GM10248 (cell line): ENCODE measurements at places on chromosomes 5 and 9.

- no peak for DNase-seq
Measured at GRCh38 chr9:106287091-106287631, 575.8 kb upstream of the ZNF462 start.

GRCh38 chr5:136722086-136722485, 356.7 kb upstream of the TRPC7 start:
- DNase-seq, result no peak

DNA sequence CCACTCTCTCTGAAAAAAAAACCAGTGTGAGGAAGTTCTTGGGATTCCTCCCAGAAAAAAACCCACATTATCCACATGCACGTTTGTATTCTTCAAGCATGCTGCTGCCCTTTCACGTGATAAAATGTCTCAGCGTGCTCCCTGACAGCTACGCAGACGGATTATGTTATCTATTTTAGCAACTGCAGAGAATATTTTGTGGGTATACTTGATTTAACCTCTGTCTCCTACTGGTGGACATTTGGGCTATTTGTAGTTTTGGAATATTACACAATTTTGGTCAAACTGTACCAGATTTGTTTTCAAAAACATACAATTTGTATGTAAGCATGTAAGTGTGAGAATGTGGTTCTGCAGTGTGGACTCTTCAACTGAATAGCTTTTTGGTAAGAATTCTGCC, 10.7 kb downstream of the PRRC2B start:
- DNase-seq, result no peak

DNA sequence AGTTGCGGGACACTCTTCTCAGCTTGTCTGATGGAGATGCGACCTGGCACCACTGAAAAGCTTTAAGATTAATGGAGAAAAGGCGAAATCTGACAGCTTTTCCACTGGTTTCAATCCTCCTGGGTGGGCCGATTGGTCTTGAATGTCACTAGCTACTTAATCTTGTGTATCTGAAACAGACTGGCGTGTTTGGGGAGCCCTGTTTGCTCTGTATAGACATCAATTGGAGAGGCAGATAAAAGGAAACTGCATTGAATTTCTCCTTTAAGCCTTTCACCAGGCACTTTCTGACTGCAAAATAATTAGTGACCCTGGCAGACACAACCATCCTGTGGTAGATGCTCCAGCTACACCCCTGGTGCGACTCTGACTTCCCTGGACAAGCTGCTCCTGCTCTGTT, 224.2 kb downstream of the NDUFS4 start:
- DNase-seq, result no peak

DNA sequence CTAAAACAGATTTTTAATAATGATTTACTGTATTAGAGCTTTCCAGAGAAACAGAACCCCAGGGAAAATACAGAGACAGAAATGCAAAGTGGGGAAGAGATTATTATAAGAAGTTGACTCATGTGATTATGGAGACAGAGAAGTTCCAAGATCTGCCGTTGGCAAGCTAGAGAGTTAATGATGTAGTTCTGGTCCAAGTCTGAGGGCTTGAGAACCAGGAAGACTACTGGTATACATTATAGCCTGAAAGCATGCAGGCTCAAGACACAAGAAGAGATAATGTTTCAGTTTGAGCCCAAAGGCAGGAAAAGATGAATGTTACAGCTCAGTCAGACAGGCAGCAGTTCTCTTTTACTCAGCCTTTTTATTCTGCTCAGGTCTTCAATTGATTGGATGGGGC, 98.8 kb upstream of the NFIL3 start:
- no peak for DNase-seq

GRCh38 chr9:114132550-114132918, 22.8 kb upstream of the COL27A1 start:
- DNase-seq, result no peak

DNA sequence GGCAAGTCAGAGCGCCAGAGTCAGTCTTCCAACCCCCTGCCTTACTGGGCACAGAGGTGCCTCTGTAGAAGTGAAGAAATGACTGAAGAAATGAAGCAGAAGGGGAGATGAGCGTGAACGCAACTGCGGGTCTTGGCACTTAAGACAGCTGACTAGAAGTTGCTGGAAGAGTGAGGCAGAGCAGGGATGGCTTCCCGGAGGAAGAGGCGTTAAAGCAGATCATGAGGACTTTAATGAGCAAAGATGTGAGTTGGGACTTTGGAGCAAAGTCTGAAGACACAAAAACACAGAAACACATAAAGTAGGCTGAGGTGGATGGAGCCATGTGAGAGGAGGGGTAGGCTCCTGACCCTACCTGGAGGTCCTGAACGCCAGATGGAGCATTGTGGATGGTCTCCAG, 7.2 kb downstream of the AQP3 start:
- no peak for DNase-seq

GRCh38 chr9:92279302-92279701, 14.2 kb downstream of the IARS1 start:
- no peak for DNase-seq

GRCh38 chr5:143494162-143494561, 90.7 kb upstream of the NR3C1 start:
- DNase-seq, result no peak

- no peak for DNase-seq
Measured at GRCh38 chr9:75063556-75064305, 24.2 kb downstream of the NMRK1 start.

DNA sequence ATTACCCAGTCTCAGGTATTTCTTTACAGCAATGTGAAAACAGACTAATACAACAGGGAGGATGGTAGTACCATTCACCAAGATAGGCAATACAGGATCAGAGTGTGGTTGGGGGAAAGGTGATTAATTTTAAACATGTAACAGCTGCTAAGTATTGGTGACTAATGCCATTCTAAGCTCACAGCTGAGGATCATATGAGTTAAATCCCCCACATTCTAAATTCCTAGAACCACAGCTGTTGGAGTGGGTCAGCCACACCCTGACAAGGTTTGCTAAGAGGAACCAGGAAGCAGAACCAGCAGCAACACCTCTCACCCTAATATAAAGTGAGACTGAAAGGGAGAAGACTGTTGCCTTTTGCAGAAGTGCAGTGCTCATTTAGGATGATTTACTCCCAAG, 24.8 kb downstream of the HSPB3 start:
- DNase-seq, result no peak

- DNase-seq, result no peak
Measured at GRCh38 chr9:128411364-128412119, 9.1 kb upstream of the CERCAM start.

DNA sequence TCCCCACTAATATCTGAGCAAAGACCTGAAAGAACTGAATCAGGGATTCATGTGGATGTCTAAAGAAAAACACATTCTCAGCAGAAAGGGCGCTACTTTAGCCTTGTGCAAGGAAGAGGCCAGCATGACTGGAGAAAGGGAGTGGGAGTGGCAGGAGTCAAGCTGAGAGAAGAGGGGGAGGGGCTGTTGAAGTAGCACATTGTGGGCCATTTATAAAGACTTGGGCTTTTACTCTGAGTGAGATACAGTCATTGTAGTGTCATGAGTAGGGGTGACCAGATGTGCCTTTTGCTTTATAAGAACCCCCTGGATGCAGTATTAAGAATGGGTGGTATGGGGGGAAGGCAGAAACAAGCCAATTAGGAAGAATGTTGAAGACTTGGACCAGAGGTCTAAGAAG, 452.8 kb downstream of the ENC1 start:
- DNase-seq, result no peak

- DNase-seq, result no peak
Measured at GRCh38 chr5:137833463-137833862, 34.2 kb upstream of the MYOT start.
